Dorsolateral prefrontal cortex (tissue), 122 donors: ENCODE measurements at places on chromosomes 1 and 21.

DNA sequence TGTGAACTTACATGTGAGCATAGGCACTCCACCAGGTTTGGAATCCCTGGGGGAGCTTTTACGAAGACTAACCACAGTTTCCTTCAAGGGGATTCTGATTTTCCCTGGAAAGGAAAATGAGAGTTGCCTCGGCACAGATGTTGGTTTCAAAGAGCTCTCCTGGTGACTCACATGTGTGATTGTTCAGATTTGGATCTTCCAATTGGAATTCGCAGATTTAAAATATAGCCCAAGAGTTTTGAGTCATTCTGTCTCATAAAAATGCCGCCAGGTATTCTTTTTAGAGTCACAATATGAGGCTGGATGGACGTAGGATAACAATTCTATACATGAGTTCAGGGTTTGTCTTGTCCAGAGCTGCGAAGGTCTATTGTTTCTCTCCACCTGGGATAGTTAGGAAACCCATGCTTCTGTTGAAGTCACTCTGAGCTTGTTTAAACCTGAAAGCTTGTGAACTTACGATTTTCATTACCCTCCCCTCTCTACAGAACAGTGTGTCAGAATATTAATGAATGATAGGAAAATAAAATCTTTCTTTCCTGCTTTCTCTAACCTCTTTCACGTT lies 64.9 kb downstream of the TGFB2 start:
- DNase-seq = no peak

DNA sequence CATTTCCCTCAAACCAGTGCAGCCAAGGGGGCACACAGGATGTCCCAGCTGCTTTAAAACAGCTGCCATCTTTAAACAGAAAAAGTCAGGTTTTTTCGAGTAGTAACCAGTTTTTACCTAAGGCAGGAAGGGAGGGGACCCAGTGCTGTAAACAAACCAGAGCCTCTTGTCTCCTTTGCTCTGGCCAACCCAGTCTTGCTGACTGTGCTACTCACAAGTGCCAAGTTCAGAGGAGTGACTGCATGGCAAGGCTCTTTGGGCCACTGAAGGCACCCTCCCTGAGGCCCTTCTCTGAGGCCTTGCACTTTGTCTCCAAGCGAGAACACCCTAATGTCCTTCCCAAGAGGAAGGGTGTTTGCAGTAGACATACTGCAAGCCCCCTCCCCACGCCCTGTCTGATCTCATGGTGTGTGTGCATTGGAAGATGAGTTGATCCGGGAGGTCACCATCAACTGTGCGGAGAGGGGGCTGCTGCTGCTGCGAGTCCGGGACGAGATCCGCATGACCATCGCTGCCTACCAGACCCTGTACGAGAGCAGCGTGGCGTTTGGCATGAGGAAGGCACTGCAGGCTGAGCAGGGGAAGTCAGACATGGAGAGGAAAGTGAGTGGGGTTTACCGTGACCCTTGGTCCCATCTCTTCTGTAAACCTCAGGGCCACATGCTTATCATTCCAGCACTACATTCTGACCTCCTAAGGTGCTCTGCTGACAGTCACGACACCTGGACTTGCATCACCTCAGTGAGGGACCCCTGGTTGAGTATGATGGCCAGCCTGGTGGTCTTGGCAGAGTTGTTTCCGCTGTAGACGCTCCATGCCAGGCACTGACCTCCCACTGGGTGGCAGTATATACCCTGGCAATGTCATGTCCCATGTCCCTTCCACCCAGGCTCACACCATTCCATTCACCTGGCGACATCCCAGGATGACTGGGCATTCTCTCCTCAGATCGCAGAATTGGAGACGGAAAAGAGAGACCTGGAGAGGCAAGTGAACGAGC lies 4.7 kb downstream of the DNALI1 start:
- no peak for DNase-seq

- no peak for DNase-seq
These were observed 184.7 kb upstream of the SGIP1 start for GRCh38 chr1:66349242-66349641.

- no peak for DNase-seq
These were observed 184.7 kb upstream of the CACYBP start for GRCh38 chr1:174815036-174815435.

DNA sequence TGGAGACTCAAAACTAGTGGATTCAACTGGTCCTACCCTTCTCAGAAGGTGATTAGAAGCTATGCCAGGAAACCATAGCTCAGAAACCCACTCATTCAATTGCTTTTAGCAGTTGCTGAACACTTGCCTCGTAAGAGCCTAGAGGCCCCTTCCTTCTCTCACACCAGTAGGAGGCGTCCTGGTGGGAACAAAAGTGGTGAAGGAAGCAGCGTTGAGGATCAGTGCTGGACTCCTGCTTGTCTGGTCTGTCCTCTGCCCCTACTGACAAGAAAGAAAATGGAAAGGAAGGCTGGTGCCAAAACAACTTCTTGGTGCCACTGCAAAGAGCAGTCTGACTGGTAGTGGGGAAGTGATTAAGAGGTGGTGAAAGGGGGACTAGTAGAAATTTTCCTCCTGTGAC lies 269.7 kb downstream of the LMO4 start:
- DNase-seq = no peak

- no peak for DNase-seq
These were observed 789 bp upstream of the GALE start for GRCh38 chr1:23801338-23801748.
